ENCODE measurements at places on chromosomes 4 and X. TPM values are rescaled to one million over a fixed set of nuclear protein-coding genes. Genes with fewer than 3 reads are reported as not detected.

DNA sequence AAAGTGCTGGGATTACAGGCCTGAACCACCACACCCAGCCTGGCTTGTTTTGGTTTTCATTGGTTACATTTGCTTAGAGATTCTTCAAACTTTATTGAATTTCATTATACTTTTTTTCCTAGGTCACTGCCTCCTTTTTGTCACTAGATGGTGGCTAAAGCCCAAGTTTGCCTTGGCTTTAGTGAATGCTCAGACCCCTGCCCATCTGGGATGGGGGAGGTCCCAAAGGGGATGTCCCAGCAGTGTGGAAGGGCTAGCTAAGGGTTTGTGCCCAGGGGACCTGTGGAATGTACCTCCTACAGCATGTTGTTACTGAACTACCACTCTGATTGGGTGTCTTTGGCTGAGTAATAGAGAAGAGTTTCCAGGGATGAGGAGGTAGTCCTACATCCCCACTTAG is 58.4 kb downstream of the CEP135 start:
- DNase-seq: no peak
- H3K4me1 ChIP-seq: no peaks in the 10 kb centered on the region
- H3K36me3 ChIP-seq: no peaks in the 10 kb centered on the region
- H3K4me3 ChIP-seq: no peak overlapping the region

DNA sequence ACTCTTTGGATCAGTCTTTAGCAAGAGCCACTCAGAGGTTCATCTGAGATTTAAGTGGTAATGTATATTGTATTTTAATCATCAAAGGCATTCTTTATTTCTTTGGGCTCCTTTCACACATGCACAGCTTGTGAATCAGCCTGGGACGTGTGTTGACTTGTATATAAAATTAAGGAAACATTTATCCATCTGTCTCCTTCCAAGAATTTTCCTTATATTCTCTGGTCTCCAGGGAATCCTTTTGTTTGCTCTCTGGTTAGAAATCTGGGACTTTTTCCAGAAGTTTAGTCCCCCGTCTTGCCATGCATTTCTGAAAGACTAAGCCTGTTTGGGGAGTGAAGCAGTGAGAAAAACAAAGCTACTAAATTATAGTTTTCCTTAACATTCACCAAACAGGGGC is 212.3 kb downstream of the DCAF12L2 start:
- DNase-seq: no peak
- H3K27me3 ChIP-seq: no peaks in the 10 kb centered on the region
- H3K4me1 ChIP-seq: no peaks in the 10 kb centered on the region
- no peak overlapping the region for H3K27ac ChIP-seq
- H3K4me3 ChIP-seq: no peak overlapping the region
- no peaks in the 10 kb centered on the region for H3K36me3 ChIP-seq

GRCh38 chr4:7332216-7333023 is 102.3 kb downstream of the PSAPL1 start:
- H3K36me3 ChIP-seq: no peaks in the 10 kb centered on the region
- peak; percentile 49 for DNase-seq
- H3K4me1 ChIP-seq: no peaks in the 10 kb centered on the region
- no peak overlapping the region for H3K27ac ChIP-seq

DNA sequence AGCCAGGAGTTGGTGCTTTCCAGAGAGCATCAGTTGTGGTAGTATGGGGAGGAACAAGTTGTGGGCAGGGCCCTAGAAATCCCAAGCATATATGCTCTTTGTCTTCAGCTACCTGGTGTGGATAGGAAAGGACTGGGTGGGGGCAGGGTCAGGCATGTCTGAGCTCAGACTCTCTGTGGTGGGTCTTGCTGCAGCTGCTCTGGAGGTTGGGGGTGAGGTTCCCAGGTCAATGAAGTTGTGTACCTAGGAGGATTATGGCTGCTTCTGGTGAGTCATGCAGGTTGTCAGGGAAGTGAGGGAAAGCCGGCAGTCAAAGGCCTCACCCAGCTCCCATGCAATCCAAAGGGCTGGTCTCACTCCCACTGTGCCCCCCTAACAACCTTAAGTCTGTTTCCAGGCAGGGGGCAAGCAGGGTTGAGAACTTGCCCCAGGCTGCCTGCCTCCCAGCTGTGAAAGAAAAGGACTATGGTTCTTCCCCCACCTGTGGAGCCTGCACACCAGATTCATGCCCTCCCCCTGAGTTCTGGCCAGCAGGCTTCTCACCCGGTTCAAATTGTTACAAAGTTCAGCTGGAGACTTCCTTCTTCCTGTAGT is 30.4 kb upstream of the QRFPR start:
- no peak overlapping the region for H3K27ac ChIP-seq
- H3K36me3 ChIP-seq: no peaks in the 10 kb centered on the region
- H3K4me1 ChIP-seq: no peaks in the 10 kb centered on the region
- no peak overlapping the region for H3K4me3 ChIP-seq
- DNase-seq: no peak
- no peaks in the 10 kb centered on the region for H3K27me3 ChIP-seq

GRCh38 chr4:31592293-31592692 is 872.1 kb downstream of the PCDH7 start:
- no peaks in the 10 kb centered on the region for H3K27me3 ChIP-seq
- no peak overlapping the region for H3K27ac ChIP-seq
- no peak for DNase-seq
- H3K36me3 ChIP-seq: no peaks in the 10 kb centered on the region
- no peaks in the 10 kb centered on the region for H3K4me1 ChIP-seq

- H3K36me3 ChIP-seq: no peaks in the 10 kb centered on the region
- no peak for DNase-seq
- H3K4me1 ChIP-seq: no peaks in the 10 kb centered on the region
- no peaks in the 10 kb centered on the region for H3K27me3 ChIP-seq
- H3K27ac ChIP-seq: no peak overlapping the region
Measured at GRCh38 chrX:150063674-150064073, 125.4 kb upstream of the EOLA2 start.

- no peaks in the 10 kb centered on the region for H3K27me3 ChIP-seq
- H3K4me3 ChIP-seq: no peak overlapping the region
- H3K36me3 ChIP-seq: no peaks in the 10 kb centered on the region
- no peak for DNase-seq
- H3K4me1 ChIP-seq: no peaks in the 10 kb centered on the region
Measured at GRCh38 chr4:185020863-185021761, 2.8 kb downstream of the HELT start.

TRAM1L1 gene
- total RNA-seq: 1.0 TPM

MAMLD1 gene
- 7.9 TPM for total RNA-seq

ABCG2 gene
- total RNA-seq: 3.5 TPM

ADGRG4 gene
- 1.5 TPM for total RNA-seq

SLC25A5 gene
- total RNA-seq: 133 TPM

DMRTC1B gene
- total RNA-seq: 0.63 TPM
